ENCODE measurements at places on chromosomes 3 and 15.
A peak's percentile ranks its signal among the peaks of the same experiment; 100 is the strongest.

- DNase-seq: no peak
Observed at GRCh38 chr15:48467801-48468200, 136.6 kb downstream of the DUT start.

- no peak for DNase-seq
Observed at GRCh38 chr3:28267984-28268849, 26.8 kb downstream of the CMC1 start.

DNA sequence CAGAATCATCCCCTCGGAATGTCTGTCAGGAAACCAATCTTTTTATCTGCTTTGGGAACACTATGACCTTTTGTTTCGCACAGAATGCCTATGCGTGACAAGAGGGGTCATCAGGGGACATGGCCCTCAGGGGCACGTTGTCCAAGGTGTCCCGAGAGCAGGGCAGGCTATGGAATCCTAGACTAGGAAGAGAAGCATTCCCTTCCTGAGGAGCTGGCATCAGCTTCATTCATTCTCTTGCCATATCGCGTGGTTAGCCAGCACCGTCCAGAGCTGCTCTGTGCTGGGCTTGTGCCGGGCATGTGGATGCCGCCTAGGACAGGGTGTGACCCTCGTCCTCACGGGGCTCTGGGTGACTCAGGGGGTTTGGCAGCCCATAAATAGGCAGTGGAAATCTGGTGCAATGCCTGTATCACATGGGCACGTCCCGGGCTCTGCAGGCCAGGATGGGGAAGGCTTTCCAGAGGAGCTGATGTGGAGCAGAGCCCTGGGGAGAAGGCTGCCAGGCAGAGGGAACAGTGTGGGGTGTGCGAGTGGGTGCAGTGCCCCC lies 117.8 kb downstream of the TMEM266 start:
- DNase-seq: no peak

- DNase-seq: no peak
Observed at GRCh38 chr3:191944835-191945234, 483.9 kb downstream of the PYDC2 start.

- no peak for DNase-seq
Observed at GRCh38 chr15:84631706-84632272, 22.3 kb downstream of the WDR73 start.

DNA sequence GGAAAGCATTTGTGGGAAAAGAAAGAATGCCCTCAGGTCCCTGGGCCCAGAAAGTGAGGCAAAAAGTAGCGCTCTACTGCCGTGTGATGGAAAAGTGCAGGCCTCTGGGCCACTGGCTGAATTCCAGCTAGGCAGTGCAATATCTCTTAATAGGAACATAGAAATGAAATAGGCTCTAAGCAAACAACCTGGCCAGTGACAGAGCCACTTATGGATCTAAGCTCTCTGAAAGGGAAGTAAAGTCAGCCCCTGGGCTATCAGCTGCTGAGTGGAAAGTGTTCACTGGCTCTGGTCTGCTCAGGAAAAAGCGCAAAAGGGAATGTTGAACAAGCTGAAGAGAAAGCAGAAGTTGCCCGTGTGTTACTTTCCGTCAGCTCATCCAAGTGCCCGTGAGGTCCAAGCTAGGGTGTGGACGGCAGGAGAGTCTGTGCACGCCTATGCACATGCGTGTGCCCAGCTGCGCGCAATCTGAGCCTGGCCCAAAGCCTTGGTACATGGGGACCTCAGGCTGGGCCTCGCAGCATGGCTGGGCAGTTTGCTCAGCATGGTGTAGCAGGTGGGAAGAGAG lies 74.0 kb upstream of the RAD18 start:
- DNase-seq: no peak

DNA sequence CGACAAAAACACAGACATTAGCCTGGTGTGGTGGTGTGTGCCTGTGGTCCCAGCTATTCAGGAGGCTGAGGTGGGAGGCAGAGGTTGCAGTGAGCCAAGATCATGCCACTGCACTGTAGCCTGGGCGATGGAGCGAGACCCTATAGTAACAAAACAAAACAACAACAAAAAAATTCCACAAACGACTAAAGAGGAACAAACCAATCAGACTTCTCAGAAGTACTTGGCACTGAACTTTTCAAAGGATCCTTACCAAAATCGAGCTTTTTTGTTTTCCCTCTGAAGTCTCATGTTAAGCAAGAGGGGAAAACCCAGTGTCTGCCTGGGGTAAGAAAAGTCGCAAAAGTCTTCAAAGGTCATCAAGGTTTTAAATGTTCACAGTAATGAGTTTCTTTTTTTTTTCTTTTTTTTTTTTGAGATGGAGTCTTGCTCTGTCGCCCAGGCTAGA lies 30.1 kb upstream of the TFRC start:
- DNase-seq: no peak

DNA sequence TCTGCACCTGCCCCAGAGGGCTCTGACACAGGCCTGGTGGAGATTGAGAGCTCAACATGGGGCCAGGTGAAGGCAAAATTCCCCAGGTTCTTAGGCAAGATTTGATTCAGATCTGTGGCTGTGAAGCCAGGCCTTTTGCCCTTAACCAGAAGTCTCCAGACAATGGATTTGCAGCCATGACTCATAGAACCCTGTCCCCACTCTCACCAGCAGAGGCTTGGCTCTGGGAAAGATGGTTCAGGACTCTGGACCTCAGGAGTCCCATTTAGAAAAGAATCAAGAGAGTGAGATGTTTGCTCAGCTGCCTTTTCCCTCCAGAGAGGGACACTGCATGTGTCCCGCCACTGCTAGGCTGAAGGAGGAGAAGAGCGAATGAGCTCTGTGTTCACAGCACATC lies 361.4 kb upstream of the ICE2 start:
- DNase-seq: no peak

DNA sequence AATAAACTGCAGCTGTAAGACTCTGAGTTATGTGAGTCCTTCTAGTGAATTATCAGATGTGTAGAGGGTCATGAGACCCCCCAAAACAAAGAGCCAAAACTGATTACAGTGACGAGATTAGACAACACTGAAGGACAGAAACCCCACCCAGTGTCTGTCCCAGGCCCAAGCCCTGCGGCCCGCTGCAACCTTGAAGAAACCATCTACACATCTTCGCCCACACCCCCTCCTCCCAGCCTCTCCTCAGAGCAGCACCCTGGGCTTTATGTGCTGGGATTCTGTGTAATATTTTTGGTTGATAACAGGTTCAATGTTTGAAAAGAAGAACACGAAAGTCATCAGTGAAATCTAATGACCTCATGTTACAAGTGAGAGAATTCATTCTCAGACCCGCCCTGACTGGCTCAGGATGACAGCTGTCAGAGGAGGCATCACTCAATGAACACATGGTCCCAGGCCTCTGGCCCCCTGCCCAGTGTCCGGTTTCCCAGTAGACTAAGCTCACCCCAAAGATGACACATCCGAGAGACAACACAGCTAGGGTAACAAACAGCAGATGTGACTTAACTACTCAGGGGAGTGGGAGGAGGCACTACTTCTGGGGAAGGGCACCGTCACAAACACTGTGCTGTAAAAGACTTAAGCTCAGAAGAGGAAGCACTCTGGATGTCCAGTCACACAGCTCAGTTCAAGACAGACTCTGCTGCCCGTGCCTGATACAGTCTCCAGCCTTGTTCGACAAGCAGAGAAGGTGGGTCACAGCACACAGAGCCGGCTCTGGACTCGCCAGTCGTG lies 48.9 kb downstream of the NIPA2 start:
- peak; percentile 15 for DNase-seq

DNA sequence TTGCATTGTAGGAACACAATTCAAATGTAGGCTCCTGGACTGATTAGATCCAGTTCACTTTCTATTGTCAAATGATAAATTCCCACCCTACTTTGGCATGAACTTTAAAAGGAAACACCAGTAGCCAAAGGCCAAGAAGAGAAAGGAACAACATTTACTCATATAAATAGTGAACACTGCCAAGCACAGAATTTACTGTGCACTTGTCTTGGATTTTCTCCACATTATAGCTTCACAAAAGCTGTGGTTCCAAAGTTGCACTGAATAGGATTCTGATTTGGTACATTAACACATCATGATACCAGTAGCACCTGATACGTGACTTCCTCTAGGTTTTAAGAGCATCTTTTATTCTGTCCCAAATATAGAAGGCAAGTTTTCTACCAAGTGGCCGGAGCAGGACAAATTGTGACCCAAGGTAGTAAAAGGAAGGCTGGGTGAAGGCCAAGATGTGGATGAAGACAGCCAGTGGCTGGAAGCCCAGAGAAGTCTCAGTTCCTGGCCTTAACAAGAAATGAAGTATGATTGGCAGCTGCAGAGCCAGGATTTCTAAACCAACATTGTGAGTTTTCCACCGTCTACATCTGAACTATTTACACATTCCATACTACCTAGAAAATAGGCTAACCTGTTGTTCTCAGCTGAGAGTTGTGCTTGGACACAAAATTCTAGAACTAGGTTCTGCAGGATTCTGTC lies 206.7 kb downstream of the THRB start:
- no peak for DNase-seq

DNA sequence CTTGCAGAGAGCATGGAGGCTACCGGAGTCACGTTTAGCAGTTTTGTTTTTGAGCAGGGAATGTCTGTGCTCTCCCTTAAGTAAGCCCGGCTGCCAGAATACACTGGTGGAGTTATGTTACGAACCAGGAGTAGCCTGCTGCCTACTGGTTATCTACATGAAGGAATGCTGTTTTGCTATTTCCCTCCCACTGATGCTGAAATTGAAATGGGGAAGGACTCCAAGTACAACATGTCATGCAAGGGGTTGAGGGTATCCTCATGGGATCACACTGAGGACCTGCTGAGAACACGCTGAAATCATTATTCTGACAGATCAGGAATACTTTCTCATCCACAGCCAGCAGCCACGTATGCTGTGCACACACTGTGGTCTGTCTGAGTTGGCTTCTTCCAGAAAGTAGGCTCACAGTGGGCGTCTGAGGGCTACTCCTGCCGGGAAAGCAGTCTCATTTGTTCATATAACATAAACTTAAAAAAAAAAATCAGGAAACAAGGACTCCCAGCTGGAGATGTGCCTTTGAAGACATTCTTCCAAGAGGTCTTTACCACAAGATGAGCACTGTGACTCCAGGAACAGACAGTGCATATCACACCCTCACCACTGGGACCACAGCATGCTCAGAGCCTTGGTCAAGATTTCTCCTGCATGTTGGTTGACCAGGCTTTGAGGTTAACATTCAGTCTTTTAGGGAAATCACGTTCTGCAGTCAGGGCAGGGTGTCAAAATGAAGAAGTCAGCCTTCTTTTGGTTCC lies 300.4 kb upstream of the RASGRP1 start:
- peak; percentile 100 for DNase-seq

GRCh38 chr3:53166781-53167291 lies 5.8 kb downstream of the PRKCD start:
- no peak for DNase-seq

- DNase-seq: no peak
Observed at GRCh38 chr15:51331141-51331540, 7.3 kb downstream of the CYP19A1 start.

DNA sequence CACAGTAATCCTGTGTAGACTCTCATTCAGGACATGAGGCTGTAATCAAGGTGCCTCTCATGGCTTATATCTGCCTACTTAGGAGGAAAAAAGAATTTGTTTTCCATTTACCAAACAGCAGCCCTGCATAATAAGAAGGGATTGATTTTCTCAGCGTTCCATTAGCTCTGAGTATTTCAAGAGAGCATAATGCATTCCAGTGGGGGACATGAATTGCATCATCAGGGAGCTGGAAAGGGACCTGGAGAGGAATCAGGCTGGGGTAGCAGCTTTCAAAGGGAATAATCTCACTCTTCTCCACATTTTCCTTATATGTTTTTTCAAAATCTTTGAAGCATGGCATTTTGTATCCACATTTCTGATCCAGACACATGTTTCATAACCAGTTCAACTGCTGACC lies 150.6 kb upstream of the ANKRD28 start:
- DNase-seq: no peak

GRCh38 chr15:22253676-22254408 lies 173.5 kb downstream of the OR4M2 start:
- DNase-seq: no peak

DNA sequence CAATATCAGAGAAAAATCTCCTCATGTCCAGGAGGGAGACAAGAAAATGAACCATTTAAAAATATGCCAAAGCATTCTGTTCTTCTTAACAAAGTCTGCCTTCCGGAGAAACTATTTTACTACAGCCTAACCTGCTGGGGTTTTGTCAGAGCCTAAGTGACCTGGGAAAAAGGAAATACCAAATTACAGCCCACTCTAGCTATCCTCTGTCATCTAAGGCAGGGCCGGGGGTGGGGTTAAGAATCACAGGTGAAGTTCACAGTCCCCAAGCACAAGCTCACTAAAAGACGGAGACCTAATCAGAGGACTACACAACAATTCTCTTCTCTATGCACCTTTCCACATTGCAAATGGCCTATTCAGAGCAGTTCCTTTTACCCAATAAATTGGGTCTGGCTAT lies 116.6 kb downstream of the TRIM42 start:
- no peak for DNase-seq

GRCh38 chr15:50144341-50145120 lies 25.5 kb upstream of the ATP8B4 start:
- DNase-seq: no peak

- peak; percentile 84 for DNase-seq
Observed at GRCh38 chr15:74053941-74054529, 28.3 kb downstream of the GOLGA6A start.

DNA sequence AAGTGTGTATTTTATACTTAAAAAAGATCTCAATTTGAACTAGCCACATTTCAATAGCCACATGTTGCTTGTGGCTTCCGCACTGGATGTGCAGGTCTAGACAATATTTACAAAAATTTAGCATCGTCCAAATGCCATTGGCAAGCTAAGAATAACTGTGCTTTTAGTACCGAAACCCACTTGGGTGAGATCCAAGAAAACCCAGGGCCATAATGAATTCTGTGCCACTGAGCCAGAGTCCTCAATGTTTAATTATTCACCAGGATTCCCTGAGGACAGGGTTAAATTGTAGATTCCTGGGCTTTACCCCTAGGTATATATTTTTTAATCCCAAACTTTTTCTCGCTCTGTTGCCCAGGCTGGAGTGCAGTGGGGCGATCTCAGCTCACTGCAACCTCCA lies 22.9 kb upstream of the PTPRG start:
- DNase-seq: no peak

GRCh38 chr3:172646439-172647015 lies 64.3 kb downstream of the NCEH1 start:
- DNase-seq: no peak

DNA sequence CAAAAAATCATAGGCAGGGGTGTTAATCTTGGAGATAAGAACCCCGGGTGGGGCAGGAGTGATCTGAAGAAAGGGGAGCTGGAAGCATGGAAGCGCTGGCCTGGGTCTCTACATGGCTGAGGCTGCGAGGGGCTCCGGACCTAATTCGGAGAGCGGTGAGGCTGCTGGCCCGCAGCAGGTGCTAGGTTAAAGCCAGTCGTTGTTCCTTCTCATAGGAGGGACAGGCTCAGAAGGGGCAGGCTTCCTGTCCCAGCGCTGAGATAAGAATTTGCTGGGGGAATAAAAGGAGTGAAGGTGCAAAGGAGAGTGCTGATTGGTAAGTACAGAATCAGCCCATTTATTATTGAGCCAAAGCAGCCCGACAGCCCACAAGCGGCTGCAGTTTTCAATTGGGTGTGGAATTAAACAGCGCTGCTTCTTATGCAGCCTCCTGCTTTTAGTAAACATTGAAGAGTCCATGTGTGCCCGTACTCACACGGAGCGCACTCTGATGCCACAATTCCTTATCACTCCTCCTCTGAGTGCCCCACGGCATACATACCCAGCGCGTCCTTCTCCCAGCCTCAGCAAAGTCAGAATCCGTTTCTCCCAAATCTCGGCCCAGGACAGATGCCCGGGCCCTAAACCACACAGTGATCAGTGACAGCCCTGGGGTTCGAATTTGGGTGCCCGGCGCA lies 17.1 kb downstream of the CHST13 start:
- no peak for DNase-seq

GRCh38 chr3:127694467-127695215 lies 21.9 kb downstream of the ABTB1 start:
- DNase-seq: no peak

All from fibroblast of skin of left biceps (primary cell).